ENCODE measurements at places on chromosomes 6 and 20. TPM values are rescaled to one million over a fixed set of nuclear protein-coding genes. Genes with fewer than 3 reads are reported as not detected.

Gene FAM83C
- 0.02 TPM for polyA plus RNA-seq

Gene ARFRP1
- 36.3 TPM for polyA plus RNA-seq

Gene ERVFRD-1
- not detected for polyA plus RNA-seq

Gene DXO
- 22.1 TPM for polyA plus RNA-seq

Gene FAM83D
- 26.4 TPM for polyA plus RNA-seq

Gene WFDC2
- polyA plus RNA-seq, result not detected

Gene CSNK2A1
- 83.8 TPM for polyA plus RNA-seq

Gene CAGE1
- polyA plus RNA-seq, result not detected

Gene FKBP1C
- polyA plus RNA-seq, result 3.1 TPM

Gene COX4I2
- polyA plus RNA-seq, result not detected

Gene PTCHD4
- 0.53 TPM for polyA plus RNA-seq

Gene ESR1
- polyA plus RNA-seq, result not detected

Gene TULP4
- 7.3 TPM for polyA plus RNA-seq

Gene BPIFB1
- not detected for polyA plus RNA-seq

Gene OLIG3
- polyA plus RNA-seq, result not detected

Gene DNMT3B
- polyA plus RNA-seq, result 1.9 TPM

Gene GRIK2
- 8.2 TPM for polyA plus RNA-seq

Gene SLC35B2
- polyA plus RNA-seq, result 94.8 TPM

Gene SLC17A2
- not detected for polyA plus RNA-seq

Gene GLP1R
- not detected for polyA plus RNA-seq

Gene HSD17B8
- 4.3 TPM for polyA plus RNA-seq

Gene CST9L
- polyA plus RNA-seq, result not detected

Gene PRICKLE4
- polyA plus RNA-seq, result 0.72 TPM

Gene EFCAB8
- not detected for polyA plus RNA-seq

Gene GFOD1
- polyA plus RNA-seq, result 1.8 TPM

Gene KIAA1755
- polyA plus RNA-seq, result 4.7 TPM

Gene MCM8
- 3.1 TPM for polyA plus RNA-seq

Gene SNRPB
- polyA plus RNA-seq, result 249 TPM

Gene TENT5A
- 3.5 TPM for polyA plus RNA-seq

Gene VIP
- not detected for polyA plus RNA-seq

Gene COL10A1
- polyA plus RNA-seq, result 0.70 TPM

Gene SLC9A8
- polyA plus RNA-seq, result 4.1 TPM

Gene PI16
- polyA plus RNA-seq, result 0.20 TPM

Gene FAM217A
- not detected for polyA plus RNA-seq

Gene SIRPD
- not detected for polyA plus RNA-seq

Gene KATNA1
- 13.1 TPM for polyA plus RNA-seq

Gene RNF182
- polyA plus RNA-seq, result 3.0 TPM

Gene PPP2R5D
- polyA plus RNA-seq, result 50.6 TPM

Gene IFT52
- polyA plus RNA-seq, result 29.7 TPM

Gene JAG1
- polyA plus RNA-seq, result 9.4 TPM

Gene BRPF3
- polyA plus RNA-seq, result 18.1 TPM

Gene WFDC5
- polyA plus RNA-seq, result not detected

Gene MRAP2
- 0.03 TPM for polyA plus RNA-seq

Gene PBOV1
- polyA plus RNA-seq, result not detected

Gene SNX3
- 123 TPM for polyA plus RNA-seq

Gene CLVS2
- 0.02 TPM for polyA plus RNA-seq

Gene PRRT1
- polyA plus RNA-seq, result 0.99 TPM

Gene SPATA2
- 4.4 TPM for polyA plus RNA-seq

Gene HLA-DRB1
- not detected for polyA plus RNA-seq

Gene LY6G6C
- polyA plus RNA-seq, result not detected

Gene ZNF335
- 17.8 TPM for polyA plus RNA-seq

Gene DBNDD2
- 9.3 TPM for polyA plus RNA-seq

Gene UST
- 6.6 TPM for polyA plus RNA-seq

Gene PTP4A1
- 16.2 TPM for polyA plus RNA-seq

Gene PRPH2
- 1.0 TPM for polyA plus RNA-seq

Gene ANKRD66
- not detected for polyA plus RNA-seq
